ENCODE measurements at places on chromosomes 5 and 9.

GRCh38 chr5:128083811-128084227 lies 253 bp downstream of the SLC12A2 start:
- DNase-seq = no peak

DNA sequence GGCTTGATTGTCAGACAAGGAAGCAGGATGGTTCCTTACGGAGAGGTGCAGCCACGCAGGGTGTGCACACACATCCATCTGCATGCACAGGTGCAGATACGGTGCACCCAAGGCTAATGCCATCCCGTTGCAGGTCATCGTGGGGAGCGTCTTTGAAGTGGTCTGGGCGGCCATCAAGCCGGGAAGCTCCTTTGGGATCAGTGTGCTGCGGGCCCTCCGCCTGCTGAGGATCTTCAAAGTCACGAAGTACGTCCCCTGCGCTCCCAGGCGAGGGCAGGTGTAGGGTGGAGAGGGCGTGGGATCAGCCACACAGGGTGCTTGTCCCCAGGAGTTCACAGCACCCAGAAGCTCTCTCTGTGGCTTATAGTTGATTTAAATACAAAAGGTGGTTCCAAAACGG lies 106.4 kb downstream of the CACNA1B start:
- no peak for DNase-seq

- DNase-seq = no peak
These were observed 132.9 kb upstream of the GRHPR start for GRCh38 chr9:37289631-37290030.

- no peak for DNase-seq
These were observed 5.1 kb downstream of the LRRC14B start for GRCh38 chr5:196350-196749.

DNA sequence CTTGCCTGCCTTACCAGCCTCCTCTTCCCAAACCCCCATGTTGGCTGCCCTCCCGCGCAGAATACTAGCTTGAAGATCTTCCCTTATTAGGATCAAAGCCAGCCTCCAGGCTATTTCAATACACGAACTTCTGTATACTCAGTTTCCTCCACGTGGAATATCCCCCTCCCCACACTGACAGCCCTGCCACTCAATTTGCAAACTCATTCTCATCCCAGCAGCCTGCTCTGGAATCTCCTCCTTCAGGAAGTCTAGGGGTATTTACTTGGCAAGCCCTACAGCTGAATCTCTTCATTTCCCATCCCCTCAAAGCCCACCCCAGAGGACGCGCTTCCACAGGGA lies 157.0 kb upstream of the SMIM23 start:
- DNase-seq = no peak

DNA sequence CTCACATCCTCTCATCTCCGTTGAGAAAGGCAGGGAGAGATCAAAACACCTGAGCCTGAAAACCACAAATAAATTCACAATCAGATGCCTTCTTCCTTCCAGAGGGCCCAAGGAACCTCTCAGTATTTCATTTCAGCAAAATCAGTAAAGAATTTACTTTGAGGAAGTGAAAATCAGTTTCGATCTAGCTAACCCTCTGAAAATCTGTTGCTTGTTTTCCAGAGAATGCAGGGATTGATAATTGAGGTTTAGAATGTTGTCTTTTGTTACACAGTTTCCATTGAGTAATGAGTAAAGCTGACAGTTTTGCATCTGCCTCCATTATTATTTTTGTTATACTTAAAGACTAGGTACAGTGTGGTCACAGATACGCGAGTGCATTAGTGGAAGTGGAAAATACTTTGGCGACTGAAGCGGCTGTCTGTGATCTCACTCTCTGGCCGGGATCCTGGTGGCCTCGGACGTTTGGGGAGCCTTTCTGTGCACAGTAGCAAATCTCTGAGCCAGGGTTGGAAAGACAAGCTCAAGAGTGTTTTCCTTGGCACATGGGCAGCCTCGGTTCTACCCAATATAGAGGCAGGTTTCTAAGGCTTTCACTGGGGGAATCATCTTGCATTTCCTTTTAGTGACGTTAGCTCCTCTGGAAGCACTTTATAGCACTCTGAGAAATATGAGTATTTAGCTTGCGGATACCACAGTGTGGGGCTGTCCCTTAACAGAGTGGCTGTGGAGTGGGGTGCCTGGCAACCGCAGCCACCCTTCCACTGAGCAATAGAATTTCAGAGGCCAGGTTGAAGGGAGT lies 32.2 kb upstream of the ANGPTL2 start:
- DNase-seq = no peak

- DNase-seq = no peak
These were observed 86.6 kb upstream of the EQTN start for GRCh38 chr9:27383524-27383923.

- DNase-seq = no peak
These were observed 379.9 kb upstream of the ACO1 start for GRCh38 chr9:32004431-32005076.

GRCh38 chr9:108259917-108260675 lies 595.7 kb downstream of the ACTL7B start:
- DNase-seq = no peak

DNA sequence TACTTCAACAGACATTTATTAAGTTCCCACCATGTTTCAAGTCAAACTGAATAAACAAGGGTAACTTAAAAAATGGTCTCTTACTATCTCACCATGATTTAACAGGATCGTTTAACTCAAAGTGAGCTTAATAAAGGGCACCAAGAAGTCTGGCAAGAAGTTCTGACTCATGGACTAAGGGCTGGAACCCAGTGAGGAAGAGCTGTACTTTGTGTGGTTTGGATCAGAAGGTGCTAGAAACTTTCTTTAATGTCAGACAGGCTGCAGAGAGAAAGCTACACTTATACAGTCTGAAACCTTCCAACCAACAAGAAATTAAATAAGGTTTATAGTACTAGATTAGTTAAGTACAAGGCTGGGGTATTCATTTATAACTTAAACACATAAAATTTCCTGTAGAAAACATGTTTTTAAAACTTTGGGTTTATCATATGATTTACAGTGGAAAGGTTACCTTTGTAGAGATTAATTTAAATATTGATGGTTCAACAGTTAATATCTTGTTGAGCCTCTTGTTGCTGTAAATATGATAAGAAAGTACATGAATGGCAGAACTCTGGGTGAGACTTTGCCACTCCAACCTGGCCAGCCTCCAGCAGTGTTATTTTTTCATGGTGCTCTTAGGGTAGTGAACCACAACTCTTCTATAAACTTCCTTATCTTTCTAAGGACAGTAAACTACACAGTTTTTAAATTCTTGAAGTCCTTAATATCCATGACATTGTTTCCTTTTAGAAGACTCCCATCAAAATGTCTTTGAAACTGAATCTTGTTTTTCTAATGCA lies 162.8 kb downstream of the MAN2A1 start:
- DNase-seq = no peak

GRCh38 chr5:91403438-91403837 lies 20.3 kb upstream of the ARRDC3 start:
- DNase-seq = no peak

DNA sequence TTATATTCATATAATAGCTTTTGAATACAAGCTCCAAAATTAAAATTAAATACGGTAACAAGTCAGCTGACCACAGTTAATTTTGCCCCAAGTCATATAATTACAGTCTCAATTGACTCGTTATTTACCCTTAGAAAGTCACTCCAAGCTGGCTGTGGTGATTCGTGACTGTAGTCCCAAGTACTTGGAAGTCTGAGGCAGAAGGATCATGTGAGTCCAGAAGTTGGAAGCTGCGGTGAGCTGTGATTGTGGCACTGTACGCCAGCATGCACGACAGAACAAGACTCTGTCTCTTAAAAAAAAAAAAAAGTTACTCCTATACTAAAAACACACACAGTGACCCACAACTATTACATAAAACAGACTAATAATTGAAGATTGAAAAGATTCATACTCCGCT lies 31.6 kb upstream of the DTWD2 start:
- no peak for DNase-seq

GRCh38 chr9:92055624-92056023 lies 59.6 kb downstream of the SPTLC1 start:
- no peak for DNase-seq

- DNase-seq = no peak
These were observed 79.0 kb downstream of the SMC2 start for GRCh38 chr9:104173067-104173466.

DNA sequence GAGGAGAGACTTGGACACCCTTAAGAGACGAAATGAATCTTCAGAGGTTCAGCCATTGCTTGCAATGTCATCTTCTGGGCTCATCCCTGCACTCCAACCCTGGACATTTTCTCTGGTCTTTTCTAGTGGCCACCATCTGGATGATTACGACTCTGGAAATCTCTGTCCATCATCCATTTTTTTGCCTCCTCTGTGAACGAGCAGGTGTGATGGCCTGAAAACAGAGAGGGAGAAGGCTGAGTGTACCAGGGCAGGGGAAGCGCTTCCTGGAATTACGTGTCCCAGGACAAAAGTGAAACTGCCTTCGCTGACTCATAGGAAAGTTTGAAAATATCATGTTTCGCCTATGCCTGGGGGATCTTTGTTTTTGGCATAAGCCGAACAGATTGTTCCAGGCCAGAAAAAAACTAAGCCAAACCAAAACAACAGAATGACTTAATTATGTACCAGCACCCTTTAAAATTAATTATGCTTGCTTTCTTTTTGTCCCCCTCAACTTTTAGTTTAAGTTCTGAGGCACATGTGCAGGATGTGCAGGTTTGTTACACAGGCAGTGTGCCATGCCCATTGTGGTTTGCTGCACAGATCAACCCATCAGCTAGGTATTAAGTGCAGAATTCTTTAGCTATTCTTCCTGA lies 31.9 kb downstream of the ANKRD33B start:
- DNase-seq = no peak

- no peak for DNase-seq
These were observed 1.4 kb downstream of the FAM53C start for GRCh38 chr5:138339464-138339863.

DNA sequence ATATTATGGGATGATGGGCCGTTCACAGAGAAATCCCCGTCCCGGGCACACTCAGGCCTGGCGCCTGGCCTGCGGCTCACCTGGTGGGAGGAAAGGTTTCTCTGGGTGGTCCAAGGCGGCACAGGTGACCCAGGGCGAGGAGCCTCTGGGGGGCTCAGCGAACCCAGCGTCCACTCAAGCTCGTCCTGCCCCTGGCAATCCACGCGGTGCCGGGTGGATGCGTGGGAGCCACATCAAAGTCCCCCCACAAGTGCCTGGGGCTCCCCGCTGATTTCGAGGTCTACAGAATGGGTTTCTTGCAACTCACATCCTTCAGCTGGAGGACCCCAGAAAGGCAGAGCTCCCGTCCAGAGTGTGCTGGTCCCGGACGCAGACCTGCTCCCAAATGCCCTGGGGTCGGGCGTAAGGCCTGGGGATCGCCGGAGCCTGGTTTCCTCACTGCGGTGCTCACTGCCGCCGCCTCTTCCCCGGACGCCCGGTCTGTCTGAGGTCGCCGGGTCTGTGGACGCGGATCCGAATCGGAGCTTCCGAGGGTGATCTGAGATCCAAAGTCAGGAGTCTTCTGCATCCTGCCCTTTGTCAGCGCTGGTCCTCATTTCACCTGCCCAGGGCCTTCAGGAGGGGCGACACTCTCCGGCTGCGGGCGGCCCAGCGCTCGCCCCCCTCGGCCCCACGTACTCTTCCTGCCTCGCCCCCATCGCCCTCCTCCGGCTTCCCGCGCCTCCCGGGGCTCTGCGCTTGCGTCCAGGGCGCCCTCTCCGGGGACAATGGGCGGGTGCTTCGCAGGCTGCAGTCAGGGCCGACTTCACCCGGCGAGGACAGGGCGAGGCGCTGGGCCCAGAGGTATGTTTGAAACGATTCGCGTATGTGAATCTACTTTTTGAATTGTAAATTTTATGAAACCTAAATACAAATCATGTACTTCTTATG lies 20.0 kb upstream of the RUFY1 start:
- DNase-seq = peak; percentile 64

DNA sequence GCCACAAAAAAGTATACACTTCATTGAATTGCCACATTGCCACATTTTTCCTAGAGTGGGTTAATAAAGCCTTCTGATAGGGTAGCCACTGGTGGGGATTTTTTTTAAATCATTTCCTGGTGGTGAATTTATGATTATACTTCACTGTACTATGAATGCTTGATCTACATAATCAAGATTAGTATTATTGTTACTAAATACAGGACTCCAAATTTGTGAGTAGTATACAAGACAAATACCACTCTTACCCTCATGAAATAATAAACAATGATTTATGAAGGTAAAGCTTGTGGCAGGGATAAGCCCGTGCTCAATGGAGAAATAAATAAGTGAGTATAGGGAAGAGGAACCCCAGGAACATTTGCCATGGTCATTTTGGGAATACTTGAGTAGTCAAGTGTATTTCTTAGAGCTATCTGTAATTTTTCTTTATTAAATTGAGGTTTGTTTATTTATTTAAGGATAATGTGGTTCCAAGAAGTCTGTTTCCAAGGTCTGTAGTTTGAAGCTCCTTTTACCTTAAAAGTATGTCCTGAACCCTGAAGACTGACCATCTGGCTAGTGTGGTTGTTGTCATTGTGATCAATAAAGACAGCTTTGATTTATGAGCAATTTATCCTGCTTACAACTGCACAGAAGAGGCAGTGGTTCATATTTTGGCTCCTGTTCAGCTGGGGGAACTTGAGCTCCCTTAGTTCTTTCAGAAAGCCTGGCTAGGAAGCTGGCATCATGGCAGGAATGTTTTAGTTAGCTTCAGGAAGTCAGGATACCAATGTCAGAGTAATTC lies 118.6 kb downstream of the ZSWIM6 start:
- DNase-seq = no peak

DNA sequence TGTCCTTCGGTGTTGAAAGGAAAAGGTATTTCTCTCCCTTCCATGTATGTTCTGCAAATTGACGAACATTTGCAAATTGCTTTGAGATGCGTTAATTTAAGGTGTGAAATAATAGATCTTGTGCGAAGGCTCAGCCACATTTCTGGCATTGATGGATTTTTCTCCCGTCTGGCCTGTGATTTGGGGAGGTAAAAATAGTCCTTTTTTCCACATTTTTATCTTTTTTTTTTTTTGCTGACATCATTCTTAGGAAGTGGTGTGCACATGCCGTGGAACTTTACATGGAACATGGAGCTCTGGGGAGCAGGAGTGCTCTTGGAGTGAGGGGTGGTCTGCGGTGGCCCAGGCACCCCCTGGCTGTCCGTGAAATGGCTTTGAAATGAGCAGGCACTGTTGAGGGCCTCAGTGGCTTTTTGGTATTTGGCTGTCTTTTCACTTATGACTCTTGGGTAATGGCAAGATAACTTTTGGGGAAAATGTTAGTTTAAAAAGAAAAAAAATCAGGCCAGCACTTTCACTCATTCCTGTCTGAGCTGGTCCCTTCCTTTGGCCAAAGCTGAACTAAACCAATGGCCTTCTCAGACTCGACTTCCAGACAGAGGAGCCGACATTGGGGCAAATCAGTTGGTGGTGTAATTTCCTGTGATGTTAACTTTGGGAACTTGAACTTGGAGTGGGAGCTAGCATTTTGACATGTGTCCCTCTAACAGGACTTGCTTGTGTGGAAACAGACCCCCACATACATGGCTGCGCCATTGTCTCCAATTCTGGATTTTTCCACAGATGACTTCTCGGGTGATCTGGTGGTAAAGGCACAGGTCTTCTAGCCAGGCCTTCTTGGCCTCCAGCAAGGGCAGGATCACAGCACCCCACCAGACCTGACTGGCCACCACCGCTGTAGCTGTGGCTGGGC lies 4.2 kb downstream of the NEK6 start:
- no peak for DNase-seq
